ENCODE measurements at places on chromosomes 5 and 9.

DNA sequence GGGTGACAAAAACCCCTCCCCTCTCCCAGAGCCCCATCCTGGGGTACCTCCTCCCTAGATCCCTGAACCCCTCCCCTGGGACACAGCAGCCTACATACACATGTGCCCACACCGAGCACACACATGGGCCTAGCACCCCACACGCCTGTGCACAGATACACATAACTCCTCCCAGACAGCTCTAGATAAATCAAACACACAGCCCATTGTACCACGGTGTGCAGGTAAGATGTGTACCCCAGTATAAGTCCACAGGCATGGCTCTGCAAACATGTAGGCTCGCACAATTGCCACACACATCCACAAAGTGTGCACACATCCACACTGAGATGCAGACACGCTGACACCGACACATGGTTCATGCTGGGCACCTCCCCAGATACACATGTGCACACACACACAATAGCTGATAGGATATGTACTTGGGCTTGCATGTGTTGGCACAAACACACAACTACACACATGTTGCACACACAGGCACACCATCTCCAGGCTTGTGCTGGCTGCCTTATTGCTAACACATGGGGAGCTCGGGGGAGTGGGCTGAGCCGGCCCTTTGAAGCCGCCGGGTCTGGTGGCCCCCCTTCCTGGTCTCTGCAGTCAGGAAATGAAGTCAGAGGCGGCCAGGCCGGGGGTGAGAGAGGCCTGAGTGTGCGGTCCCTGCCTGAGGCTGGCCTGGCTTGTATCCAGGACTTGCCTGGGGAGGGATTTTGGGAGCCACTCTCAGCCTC is 30.2 kb downstream of the GOLGA2 start:
- DNase-seq = no peak

DNA sequence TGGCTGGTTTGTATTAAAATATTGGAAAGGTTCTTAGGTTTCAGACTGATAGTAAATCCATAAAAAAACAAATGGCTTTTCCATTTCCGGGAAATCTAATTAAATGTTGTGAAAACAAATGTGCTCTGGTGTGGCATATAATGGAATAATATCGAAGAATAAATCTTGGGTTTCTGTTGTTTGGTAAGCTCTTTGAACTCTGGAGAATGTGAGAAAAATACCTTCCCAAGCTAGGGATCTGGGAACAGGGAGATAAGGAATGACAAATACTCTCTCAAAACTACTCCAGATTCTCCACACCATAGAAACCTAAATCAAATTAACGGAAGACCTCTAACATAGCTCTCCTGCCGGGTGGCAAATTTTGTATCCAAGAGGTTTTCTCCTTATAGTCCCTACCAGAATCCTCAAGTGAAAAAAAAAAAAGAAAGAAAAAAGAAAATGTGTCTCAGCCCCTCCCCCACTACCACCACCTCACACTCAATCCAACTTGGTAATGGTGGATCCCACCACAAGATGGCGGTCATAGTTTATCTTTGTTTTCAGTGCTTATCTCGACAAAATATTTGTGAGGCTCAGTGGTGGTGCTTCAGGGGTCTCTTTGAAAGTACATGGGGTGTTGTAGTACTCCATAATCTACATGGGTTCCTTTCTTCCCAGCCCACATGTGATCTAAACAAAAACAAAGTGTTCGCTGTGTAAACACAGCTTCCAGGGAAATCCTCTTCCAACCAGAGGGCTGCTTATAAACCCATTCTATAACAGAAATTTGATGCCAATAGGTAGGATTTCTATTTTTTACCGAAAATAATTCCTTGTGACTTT is 54.5 kb upstream of the FST start:
- no peak for DNase-seq

- no peak for DNase-seq
These were observed 198.1 kb downstream of the LURAP1L start for GRCh38 chr9:12972608-12973589.

DNA sequence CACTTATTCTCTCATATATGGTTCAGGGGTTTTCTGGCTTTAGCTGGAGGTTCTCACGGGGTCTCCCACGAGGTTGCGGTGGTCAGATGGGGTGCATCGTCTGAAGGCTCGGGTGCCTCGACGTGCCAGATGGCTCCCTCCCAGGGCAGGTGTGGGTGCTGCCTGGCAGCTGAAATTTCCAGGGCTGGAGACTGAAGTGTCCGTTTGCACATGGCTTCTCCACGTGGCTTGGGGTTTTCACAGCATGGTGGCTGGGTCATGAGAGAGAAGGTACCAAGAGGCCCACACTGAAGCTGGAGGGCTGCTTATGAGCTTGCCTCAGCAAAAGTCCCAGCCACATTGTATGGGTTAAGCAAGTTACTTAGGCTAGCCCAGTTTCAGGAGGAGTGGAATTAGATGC is 218.6 kb downstream of the AGTPBP1 start:
- no peak for DNase-seq

- no peak for DNase-seq
These were observed 46.1 kb downstream of the S1PR3 start for GRCh38 chr9:89037346-89037745.

GRCh38 chr9:104367507-104367906 is 136.6 kb upstream of the OR13F1 start:
- no peak for DNase-seq

DNA sequence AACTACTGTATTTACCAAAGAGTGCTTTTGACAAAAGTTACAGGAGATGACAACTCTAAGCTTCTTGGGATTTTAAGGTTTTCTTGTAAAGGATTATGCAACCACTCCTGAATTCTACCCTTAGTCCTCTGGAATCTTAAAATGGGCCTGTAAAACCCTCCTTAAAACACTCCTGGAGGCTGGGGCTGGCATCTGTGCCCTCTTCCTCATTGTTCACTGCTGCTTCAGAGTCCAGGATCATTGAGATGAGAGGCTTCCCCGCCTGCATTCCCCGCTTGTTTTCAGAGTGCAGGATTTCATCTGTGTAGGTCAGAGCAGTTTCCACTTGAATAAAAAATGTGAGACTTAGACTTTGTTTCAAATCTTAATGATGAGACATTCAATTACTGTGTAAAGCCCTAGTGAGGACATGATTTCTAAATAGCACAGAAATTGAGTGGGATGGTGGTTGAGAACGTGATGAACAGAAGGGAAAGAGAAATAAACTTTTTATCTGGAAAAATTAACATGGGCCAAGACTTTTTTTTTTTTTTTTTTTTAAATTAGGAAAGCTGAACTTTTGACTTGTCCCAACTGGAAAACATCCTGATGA is 40.4 kb downstream of the PCSK5 start:
- DNase-seq = no peak

GRCh38 chr5:14165375-14166106 is 22.4 kb downstream of the TRIO start:
- no peak for DNase-seq

GRCh38 chr9:77023726-77024125 is 4.3 kb downstream of the FOXB2 start:
- DNase-seq = no peak

GRCh38 chr5:149127394-149127955 is 13.8 kb upstream of the ABLIM3 start:
- no peak for DNase-seq

DNA sequence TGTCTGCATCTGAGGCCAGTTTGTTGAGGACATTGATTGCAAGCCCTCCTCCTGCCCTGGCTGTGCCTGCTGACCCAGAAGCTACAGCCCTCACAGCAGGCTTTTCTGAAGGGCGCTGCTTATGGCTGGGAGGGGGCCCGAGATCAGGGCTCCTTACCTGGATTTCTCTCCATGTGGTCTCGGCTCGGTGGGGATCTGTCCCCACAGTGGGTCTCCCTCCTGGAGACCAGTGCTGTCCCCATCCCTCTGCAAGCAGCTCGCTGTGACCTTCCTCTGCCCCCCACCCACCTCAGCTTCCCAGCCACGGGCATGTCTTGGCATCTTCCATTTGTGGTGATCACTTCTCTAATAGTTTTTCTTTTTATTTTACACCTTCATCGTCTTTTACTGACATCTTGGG is 357.9 kb downstream of the IRX2 start:
- no peak for DNase-seq

- DNase-seq = no peak
These were observed 13.0 kb downstream of the SLC38A9 start for GRCh38 chr5:55699041-55699688.

Measured in D721Med (cell line).